ENCODE measurements at places on chromosomes 13 and 19.

DNA sequence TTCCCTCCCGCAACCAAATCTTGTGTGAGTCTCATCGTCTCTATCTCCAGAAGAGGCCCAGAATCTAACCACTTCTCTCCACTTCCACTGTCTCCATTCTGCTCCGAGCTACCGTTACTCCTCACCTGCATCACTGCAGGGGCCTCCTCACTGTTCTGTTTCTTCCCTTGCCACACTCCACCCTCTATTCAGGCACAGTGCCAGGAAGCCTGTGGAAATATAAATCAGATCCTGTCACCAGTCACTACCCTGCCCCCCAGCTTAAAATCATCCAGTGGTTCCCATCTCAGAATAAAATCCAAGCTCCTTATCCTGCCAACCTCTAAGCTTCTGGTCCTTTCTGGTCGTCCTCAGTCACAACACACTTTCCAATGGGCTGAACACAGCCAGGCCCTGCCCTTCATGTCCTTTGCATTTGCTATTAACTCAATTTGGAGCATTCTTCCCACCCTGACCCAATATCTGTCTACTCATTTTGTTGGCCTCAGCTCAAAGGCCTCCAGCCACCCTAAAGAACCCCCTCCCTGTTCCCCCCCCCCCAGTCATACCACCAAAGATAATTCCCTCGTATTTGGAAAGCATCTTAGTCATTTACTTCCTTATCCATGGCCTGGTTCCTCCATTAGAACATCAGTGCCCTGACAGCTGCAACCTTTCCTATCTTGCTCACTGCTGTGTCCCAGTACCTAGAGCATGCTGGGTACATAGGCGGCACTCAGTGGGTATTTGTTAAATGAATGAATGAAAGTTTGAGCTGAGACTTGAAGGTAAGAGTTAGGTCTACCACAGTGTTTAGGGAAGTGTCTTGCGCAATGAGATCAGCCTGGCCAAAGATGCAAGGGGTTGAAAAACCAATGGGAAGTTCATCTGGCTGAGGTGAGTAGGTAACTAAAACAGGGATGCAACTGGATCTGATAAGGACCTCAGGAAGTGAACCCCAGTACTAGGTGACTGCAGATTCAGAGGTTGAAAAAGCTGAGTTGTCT lies 24.4 kb downstream of the ZNF175 start:
- DNase-seq = no peak

- no peak for DNase-seq
Measured at GRCh38 chr19:36099166-36099785, 11.7 kb upstream of the OVOL3 start.

DNA sequence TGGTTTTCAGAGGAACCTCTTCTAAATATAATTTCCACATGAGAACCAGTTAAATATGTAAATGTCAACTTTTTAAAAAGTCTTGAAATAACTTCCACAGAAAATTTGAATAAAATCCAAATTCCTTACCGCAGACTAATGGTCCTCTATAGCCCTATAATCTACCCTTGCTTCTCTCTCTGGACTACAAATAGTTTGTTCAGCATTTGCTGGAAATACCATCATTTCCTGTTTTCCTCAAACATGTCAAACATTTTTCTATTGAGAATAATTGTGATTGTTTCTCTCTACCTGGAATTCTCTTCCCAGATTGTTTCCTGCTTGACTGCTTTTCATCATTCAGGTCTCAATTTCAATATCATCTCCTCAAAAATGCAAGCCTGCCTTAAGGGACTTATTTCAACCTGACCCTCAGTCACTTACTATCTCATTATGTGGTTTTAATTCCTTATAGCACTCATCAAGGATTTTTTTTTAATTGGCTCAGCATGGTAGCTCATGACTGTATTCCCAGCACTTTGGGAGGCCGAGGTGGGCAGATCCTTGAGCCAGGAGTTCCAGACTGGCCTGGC lies 898.9 kb upstream of the MIR17HG start:
- DNase-seq = no peak

- DNase-seq = no peak
Measured at GRCh38 chr13:75256922-75257321, 225.0 kb downstream of the TBC1D4 start.

- no peak for DNase-seq
Measured at GRCh38 chr19:35285095-35285449, 2.7 kb downstream of the HAMP start.

DNA sequence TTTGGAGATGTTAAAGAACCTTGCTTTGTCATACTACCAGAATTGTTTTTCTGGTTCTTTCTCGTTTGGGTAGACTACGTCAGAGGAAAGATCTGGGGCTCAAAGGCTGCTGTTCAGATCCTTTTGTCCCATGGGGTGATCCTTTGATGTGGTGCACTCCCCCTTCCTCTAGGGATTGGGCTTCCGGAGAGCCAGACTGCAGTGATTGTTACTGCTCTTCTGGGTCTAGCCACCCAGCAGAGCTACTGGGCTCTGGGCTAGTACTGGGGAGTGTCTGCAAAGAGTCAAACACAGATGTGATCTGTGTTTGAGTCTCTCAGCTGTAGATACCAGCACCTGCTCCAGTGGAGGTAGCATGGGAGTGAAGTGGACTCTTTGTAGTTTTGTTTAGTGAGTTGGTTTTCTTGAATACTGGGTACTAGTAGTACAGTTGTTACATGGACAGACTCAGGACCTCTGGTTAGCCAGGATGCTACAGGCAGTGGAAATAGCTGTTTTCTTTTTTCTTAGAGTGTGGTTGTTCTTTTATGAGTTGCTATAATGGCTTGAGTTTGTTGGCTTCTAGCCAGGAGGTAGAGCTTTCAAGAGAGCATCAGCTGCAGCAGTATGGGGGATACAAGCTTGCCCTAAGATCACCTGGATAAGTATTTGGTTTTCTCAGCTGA lies 34.4 kb downstream of the DNAJC15 start:
- no peak for DNase-seq

DNA sequence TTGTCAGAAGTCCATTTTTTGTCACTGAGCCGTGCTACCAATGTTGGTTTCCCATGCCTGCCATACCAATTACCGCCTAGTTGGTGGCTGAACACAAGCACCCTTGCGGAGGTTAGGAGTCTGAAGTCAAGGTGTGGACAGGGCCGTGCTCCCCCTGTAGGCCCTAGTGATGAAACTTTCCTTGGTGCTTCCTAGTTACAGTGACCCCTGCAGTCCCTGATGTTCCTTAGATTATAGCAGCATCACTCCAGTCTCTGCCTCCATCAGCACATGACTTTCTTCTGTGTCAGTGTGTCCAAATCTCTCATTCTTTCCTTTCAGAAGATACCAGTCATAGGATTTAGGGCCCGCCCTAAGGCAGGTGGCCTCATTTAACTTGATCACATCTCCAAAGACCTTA lies 99.0 kb downstream of the MYO16 start:
- DNase-seq = no peak

All from activated naive CD8-positive, alpha-beta T cell treated with anti-CD3 and anti-CD28 coated beads, Interleukin-2, amount 50 U/mL, for 16 hours (primary cell).